ENCODE measurements at places on chromosomes 3 and 15. TPM values are rescaled to one million over a fixed set of nuclear protein-coding genes. Genes with fewer than 3 reads are reported as not detected.

MYL3 gene
- not detected for total RNA-seq

FBXW12 gene
- not detected for total RNA-seq

SCN11A gene
- under 0.01 TPM for total RNA-seq

CHRNA3 gene
- total RNA-seq, result not detected

ALG1L2 gene
- total RNA-seq, result not detected

RNU5B-1 gene
- not detected for total RNA-seq

All from epithelial cell of alveolus of lung (primary cell).